Lung microvascular endothelial cell (primary cell): ENCODE measurements at places on chromosomes 3 and 15.

- DNase-seq: no peak
Measured at GRCh38 chr3:123610331-123610730, 25.5 kb upstream of the HACD2 start.

GRCh38 chr3:184562878-184563560 is 1.4 kb downstream of the EPHB3 start:
- DNase-seq: no peak

- no peak for DNase-seq
Measured at GRCh38 chr3:38226273-38226672, 39.3 kb upstream of the SLC22A13 start.

- peak; percentile 92 for DNase-seq
Measured at GRCh38 chr3:98763076-98763475, at the start of gene ST3GAL6. Gene ST3GAL6 (plus strand): TSS chr3:98763340. CDS start chr3:98768441, 5,101 bp downstream.

- DNase-seq: peak; percentile 34
Measured at GRCh38 chr3:156142702-156143101, 22.3 kb downstream of the KCNAB1 start.

GRCh38 chr3:80676261-80676660 is 908.5 kb upstream of the ROBO1 start:
- DNase-seq: no peak

- no peak for DNase-seq
Measured at GRCh38 chr3:151873398-151873797, at the start of gene SUCNR1. Gene SUCNR1 (plus strand): TSS chr3:151873643. CDS start chr3:151879893, 6,250 bp downstream.

- DNase-seq: peak; percentile 26
Measured at GRCh38 chr3:107524326-107524840, 1.6 kb downstream of the BBX start.

DNA sequence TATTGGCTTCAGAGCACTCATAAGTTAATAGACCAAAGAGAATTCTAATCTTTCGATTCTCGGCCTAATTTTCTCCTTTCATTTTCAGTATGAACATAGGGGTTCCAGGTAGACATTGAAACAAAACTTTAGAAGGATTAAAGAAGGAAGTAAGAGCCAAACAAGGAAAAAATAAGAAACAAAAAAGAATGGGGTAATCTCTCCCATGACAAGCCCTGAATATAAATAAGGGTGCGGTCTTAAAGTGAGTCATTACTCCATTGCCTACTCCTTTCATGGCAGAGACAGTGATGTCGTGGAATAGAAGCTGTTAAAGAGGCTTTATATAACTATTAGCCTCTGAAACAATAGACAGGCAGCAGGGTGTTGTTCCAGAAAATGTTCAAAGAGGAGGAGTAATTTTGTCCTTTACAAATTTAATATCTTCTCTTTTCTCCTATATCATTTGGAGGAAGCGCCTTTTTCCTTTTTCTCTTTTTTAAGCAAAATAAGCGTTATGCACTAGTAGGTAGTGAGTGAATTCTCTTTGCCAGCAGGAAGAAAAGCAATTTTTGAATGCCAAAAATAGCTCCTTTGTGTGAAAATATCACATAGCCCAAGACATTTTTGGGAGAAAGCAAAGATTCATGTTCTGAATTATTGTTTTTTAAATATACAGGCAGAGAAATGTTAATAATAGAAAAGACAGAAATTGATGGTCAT is 607.9 kb upstream of the KCNMB2 start:
- peak; percentile 11 for DNase-seq

- DNase-seq: peak; percentile 84
Measured at GRCh38 chr3:193987186-193987585, 148.8 kb upstream of the HES1 start.

- DNase-seq: peak; percentile 64
Measured at GRCh38 chr15:68552773-68553172, 26.0 kb upstream of the CORO2B start.

DNA sequence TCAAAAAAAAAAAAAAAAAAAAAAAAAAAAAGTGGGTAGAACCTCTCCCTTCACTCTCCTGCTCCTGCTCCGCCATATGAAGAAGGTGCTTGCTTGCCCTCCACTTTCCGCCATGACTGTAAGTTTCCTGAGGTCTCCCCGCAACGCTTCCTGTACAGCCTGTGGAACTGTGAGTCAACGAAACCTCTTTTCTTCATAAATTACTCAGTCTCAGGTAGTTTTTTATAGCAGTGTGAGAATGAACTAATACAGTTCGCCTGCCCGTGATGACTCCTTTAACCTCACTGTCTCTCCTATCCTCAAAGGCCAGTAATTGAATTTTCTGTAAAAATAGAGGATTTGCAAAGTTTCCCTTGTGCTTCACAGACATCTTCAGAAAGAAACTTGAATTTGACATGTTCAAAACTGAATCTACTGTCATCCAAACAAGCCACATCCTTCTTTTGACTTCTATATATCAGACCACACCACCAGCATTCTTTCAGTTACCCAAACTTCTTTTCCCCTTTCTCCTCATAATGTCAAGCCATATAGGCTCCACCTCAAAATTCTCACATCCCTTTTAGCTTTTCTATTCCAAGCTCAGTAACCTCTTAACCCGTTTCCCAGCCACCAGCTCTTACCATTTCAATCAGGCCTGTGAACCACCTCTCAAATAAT is 44.3 kb downstream of the P2RY1 start:
- DNase-seq: no peak
